ENCODE measurements at places on chromosomes 6 and 20.

DNA sequence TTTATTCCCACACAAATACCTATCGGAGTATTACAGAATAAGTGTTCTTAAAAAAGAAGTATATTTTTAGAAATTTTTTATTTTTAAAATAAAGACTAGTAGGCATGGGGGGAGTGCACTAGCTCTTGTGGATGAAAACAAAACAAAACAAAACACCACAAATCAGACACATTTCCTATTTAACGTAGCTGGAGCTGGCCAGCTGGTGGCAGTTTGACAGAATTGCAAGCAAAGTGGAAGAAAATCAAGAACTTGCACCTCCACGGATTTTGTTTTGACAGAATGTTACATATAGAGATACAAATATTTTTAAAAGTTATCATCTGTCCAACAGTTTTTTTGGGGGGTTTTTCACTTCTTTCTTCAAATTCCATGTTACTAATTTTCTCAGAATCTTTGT lies 63.6 kb upstream of the SNRPB2 start:
- DNase-seq = no peak

- no peak for DNase-seq
Measured at GRCh38 chr20:20255099-20255498, 112.8 kb upstream of the INSM1 start.

- no peak for DNase-seq
Measured at GRCh38 chr6:36244641-36245280, 25.1 kb upstream of the PNPLA1 start.

DNA sequence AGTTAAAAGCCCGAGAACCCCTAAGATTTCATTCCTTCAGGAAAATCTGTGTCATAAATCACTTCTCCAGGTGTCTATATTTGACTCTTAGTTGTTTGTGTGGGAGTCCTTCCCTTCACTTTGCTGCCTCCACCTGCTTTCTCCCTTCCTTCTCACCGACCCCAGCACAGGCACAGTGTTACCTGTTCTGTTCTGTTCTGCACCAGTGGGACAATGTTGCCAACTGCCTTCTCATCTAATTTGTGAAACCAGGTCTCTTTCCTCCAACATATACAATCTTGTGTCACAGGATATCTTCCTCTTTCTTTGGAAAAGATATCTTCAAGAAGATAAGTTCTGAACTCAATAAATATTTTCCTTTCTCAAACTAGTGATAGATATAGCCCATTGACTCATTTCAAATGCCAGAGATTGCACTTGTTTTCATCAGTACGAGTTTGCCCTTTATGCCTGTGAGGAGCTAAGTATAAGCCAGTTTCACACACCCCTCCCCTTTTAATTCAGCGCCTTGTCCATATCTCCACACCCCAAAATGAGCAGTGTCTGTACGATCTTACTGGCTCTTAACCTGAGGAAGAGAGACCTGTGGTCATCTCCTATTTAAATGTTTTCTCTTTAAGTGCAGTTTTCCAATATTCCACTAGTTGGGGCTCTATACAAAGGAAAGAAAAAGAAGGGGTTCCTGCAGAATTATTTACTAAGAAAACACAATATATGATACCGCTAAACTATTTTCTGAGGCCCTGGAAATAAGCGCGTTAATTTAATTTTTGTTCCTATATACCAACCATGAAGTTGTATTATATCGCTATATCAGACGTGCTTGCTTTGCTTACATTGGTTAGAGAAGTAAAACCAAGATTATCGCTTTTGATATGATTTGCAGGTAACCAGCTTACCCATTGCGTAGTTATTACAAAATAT lies 81.6 kb upstream of the PREP start:
- peak; percentile 63 for DNase-seq

DNA sequence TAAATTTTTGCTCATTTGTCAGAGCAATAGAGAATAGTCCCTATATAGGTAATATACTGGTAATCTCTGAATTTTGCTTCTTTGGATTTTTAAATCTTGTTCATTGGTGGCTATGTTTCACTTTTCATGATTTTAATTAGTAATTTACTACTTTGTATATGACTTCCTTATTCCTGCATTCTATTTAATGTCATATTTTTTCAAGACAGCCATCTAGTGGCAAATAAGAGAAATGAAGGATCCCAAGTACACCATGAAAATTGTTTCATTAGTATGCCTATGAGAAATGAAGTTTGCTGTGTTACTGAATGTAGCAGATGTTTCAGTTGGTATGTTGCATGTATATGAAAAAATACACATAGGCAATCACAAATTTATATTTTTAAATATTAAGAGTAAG lies 82.4 kb downstream of the ZNF292 start:
- DNase-seq = no peak

- DNase-seq = peak; percentile 21
Measured at GRCh38 chr6:119215309-119215708, 134.3 kb downstream of the MAN1A1 start.

DNA sequence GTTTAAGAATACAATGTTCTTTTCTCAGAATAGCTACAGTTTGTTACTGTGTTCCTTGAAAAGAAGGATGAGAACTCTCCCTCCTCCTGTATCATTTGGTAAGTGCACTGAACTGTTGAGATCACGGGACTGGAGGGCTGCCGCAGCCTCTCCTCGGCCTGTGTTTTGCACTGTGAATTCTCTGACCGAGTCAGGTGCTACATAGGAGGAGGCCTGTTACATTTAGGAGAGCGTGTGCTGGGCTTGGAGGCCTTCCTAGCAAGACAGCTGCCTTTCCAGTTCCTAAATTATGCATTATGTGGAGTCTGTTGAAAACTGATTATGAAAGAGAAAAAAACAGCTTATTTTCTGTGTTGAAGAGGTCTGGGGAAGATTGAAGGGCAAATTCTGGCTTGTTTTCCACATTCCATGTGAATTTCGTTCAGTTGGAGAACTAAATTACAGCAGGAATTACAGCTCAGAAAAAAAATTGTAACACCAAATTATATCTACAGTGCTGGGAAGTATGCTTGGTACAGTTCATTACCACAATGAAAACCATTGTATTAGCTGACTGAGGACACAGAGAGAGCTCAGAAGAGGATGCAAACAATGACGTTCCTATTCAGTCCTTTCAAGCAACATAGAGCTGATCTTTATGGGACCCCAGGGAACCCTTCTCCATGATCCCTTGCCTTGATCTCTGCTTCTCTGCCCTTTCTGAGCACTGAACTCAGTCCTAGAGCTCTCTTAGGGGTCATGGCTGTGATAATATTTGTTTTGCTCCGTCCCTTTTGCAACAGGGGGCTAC lies 2.8 kb downstream of the TMC2 start:
- DNase-seq = no peak

- no peak for DNase-seq
Measured at GRCh38 chr20:50163570-50164317, 10.2 kb upstream of the PEDS1 start.

GRCh38 chr20:50138479-50139393 lies 14.8 kb downstream of the PEDS1 start:
- no peak for DNase-seq

DNA sequence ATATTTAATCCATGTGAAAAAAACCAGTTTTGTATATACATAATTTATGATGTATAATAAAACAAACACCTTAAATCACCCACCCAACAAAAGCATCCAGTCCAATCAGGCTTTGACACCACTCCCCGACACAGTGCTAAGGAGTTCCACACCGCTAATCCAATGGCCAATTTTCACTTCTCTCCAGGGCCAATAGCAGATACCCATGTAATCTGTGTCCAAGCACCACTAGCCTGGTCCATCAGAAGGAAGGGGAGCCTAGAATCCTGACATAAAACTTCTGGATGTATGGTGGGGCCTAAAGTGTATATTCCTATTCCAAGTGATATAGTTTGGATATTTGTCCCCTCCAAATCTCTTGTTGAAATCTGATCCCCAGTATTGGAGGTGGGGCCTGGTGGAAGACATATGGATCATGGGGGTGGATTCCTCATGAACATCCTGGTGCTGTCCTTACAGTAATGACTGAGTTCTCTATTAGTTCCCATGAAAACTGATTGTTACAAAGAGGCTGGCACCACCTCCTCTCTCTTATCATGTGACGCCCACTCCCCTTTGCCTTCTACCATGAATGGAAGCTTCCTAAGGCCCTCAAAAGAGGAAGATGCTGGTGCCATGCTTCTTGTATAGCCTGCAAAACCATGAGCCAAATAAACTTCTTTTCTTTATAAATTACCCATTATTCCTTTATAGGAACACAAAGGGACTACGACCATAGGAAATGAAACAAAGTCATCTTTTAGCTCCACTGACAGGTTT lies 20.8 kb downstream of the RALGAPA2 start:
- DNase-seq = no peak

DNA sequence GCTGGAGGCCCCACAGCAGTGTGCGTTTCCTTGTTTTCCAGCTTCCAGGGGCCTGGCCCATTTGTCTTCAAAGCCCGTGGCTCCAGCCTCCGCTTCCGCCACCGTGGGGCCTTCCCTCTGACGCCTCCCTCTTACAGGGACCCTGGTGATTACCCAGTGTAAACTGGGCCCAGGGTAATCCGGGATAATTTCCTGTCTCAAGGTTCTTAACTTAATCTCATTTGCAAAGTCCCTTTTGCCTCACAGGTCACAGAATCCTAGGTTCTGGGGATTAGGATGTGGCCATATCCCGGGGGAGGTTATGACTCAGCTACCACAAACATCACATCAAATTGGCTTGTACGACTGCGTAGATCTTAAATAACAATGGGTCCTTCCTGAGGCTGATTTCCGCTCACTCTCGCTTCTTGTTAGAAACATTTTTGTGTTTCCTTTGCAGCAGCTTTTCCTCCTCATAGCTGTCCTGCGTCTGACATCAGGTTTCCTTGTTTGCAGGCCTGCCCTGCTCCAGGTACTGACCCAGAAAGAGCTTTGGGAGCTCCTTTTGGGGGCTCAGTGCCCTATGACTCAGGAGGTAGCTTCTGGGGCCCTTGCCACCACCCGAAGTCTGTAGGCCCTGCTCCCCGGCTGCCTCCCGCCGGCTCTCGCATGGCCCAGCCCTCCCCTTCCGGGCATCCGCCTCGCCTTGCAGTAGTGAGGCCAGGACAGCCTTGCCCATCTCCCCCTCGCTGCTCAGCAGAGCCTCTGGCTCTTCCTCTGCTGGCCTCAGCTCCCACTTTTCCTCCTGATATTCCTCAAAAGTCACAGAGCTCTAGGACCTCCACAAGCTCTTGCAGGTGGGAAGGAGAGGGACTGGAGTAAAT lies 100.5 kb downstream of the ERMARD start:
- DNase-seq = no peak

DNA sequence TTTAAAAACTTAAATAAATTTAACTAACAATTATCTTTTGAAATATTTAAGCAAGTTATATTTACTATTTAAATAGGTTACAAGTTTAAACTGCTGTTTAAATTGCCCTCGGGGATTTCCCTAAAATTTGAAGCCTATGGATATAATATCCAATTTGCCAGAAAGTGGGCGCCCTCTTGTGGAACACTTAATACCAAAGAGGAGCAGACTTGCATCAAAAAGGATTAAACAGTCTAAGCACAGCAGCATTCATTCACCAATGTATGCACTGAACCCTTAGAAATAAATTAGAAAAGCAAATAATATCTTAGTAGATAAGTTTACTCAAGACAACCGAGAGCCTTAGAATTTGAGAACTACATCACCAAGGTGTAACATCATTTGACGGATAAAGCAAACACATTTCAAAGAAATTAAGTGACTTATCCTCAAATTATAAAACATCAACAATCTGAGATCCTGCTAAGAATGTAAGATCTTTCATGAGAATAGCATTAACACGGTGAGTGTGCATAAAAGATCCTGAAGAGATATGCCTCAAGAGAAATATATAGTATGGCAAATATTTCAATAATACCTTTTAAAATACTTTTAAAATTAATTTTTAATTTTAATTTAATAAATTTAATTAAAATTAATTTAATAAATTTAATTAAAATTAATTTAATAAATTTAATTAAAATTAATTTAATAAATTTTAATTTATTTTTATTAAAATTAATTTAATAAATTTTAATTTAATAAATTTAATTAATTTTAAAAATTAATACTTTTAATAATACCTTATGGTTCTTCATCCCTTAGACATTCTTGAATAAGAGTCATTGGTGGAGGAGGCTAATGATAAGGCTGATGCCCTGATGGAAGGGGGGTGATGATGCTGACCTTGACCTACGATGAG lies 11.5 kb upstream of the MEP1A start:
- DNase-seq = peak; percentile 83

DNA sequence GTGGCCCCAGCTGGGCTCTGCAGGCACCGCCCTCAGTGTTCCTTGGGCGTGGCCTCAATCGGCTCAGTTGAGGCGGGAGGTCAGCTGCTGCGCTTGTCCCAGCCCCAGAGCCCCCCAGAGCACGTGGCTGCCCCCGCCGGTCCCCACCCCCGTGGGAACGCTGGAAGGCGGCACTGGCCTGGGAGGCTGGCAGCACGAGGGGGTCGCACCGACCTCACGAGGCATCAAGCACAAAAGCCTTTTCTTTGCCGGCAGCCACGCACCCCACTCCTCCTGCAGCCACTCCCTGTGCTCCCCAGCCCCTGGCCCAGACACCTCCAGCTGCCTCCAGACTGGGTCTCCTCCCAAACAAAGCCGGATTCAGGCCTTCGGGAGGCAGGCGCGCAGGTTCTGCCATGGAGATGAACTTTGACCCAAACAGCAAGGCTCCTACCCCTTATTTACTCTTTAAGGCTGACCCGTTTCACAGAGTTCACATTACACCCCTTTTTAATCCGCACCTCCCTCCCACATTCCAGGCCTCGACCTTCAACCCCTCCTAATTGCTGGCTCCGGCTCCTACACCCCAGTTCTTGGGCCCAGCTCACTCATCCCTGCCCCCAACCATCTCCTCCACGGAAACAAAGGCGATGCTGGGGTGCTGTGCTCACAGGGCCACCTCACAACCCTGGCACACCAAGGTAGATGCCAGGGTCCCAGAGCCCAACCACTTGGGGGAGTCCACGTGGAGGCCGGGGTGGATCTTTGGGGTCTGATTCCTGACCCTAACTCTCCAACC lies 111.7 kb downstream of the NOL4L start:
- no peak for DNase-seq

DNA sequence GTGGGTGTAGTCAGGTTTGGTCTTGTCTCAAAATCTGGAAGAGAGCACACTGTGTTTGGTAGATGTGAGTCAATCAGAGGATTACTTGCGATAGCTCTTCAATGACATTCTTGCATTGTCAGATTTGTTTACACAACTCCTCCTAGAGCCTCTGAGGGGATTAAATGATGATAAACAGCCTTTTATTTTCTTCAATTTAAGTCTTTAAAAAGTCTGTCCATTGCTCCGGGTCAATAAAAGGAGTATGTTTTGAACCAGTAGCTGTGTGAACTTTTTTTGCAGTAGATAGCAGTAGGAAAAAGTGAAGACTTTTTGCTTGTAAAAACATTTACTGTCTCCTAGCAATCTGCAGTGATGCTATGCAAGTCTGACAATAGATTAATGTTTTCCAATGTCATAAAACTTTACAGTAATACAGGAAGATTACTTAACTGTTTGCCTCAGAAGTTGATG lies 49.9 kb downstream of the GJA1 start:
- DNase-seq = peak; percentile 5

DNA sequence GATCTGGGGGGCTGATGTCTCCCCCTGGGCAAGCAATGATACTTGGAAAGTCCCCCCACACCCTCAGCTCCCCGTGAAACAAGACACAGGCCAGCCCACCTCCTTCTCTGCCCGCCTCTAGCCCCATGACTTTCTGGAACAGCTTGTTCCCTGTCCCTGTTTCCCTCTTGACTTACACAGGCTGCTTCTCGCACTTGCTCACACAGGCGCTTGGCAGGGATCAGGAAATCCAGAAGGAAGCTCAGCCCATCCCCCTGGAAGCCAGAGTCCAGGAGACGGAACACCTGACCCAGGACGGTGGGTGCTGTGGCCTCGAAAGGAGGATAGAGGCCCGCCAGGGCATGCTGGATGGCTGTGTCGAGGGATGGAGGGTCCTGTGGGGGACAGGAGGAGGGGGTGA lies 14.8 kb downstream of the KIAA1755 start:
- no peak for DNase-seq

GRCh38 chr6:90780141-90780540 lies 193.3 kb upstream of the MAP3K7 start:
- no peak for DNase-seq

Measured in hepatocyte (in vitro differentiated cells).